Upper lobe of left lung (tissue), 6 donors: ENCODE measurements at places on chromosomes 2 and 18. TPM values are rescaled to one million over a fixed set of nuclear protein-coding genes. Genes with fewer than 3 reads are reported as not detected.

The LOXHD1 gene
- total RNA-seq = 2.1 TPM

The EPG5 gene
- 43.7 TPM for total RNA-seq

The C1GALT1C1L gene
- total RNA-seq = 2.5 TPM

The PMAIP1 gene
- 4.4 TPM for total RNA-seq

The COBLL1 gene
- 82.8 TPM for total RNA-seq

- no peak overlapping the region for H3K4me3 ChIP-seq
- no peaks in the 10 kb centered on the region for H3K36me3 ChIP-seq
- H3K4me1 ChIP-seq = no peaks in the 10 kb centered on the region
- DNase-seq = no peak
- peak overlapping the region; percentile 47 for H3K27ac ChIP-seq
These were observed 188.1 kb downstream of the ARL4C start for GRCh38 chr2:234308813-234309195.

DNA sequence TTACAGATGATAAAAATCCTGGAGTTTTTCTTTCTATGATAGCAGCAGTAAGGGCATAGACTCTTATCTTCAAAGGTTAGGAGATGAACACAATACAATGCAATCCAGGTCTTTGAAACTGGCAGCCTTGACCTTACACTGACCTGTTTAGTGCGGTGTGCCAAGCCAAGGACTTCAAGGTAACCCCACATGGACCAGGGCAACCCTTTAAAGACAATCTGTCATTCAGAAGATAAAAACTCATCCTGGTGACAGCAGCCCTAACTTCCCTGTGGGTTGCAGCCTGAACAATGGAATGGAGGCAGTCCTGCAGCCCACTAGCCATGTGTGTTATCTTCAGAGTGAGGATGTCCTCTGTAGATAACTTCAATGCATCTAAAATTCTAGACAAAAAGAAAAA lies 78.1 kb downstream of the RTTN start:
- no peaks in the 10 kb centered on the region for H3K4me1 ChIP-seq
- H3K4me3 ChIP-seq = no peak overlapping the region
- DNase-seq = no peak
- H3K27me3 ChIP-seq = no peaks in the 10 kb centered on the region
- H3K27ac ChIP-seq = no peak overlapping the region
- peaks cover 12% of the 10 kb centered on the region for H3K36me3 ChIP-seq

DNA sequence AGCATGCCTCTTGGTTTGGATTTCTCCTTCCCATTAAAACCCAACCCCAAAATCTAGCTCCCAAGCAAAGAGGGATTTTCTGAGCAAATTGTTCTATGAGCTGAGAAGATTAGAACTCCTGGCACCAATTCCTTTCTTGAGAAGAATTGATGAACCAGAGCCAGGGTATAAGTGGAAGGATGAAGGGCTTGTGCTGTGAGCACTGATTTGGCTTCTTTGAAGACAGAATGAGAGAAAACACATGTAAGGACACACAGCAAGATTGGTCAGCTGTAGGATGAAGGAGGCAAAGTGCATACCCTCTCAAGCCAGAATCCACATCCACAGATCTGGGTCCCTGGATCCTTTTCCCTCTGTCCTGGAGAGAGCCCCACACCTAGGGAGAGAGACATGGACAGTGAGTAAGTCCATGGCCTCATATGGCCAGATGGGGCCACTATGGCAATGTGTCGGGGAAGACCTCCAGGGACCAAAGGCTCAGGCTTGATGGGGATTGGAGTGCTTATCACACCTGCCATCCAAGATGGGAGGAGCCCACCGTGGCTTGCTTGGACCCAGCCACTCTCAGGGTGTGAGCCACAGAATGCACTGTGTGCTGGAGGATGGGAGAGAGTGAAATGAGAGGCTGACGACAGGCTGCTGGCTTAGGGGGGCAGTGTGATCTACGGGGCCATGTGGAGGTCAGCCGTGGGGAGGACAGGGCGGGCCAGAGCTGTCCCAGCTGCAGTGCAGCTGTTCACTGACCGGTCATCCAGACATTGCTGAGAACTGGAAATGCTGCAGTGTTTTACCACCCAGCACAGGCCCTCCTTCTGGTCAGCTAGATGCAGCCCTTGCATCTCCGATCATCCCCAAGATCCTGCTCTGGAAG lies 339.8 kb downstream of the CYP26B1 start:
- no peak overlapping the region for H3K4me3 ChIP-seq
- H3K4me1 ChIP-seq = peaks cover 6% of the 10 kb centered on the region
- peak; percentile 30 for DNase-seq
- no peaks in the 10 kb centered on the region for H3K27me3 ChIP-seq

DNA sequence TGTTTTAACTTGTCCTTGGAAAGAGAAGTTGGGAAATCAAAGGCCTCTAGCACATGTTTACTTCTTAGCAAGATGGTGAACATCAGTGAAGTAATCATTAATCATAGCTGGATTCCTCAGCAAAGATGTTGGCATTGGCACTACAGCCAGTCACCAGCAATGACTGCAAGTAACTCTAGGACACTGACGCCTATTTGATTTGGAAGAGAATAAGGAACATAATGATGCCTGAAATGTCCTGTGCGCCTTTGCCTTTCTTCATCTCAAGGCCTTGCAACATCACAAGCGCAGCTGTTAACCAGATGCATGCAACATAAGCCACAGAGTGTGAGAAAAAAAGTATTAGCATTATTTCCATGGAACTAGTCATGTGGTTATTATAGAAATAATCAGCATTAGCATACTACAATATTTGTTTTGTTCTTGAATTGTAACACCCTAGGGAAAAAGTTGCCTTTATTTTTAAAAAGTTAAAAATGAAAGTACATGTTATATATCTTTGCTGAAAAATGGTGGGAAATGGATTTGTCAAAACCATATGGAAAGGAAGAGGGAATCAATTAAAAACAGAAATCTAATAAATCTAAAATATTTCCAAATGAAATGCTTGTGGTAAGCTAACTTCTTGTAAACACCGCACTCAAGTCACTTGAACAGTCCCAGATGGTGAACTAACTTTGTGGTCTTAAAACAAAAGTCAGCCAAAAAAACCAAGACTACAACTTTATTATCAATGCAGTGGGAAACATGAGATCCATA lies 55.6 kb downstream of the THADA start:
- H3K4me3 ChIP-seq = no peak overlapping the region
- peaks cover 4% of the 10 kb centered on the region for H3K36me3 ChIP-seq
- no peaks in the 10 kb centered on the region for H3K27me3 ChIP-seq
- H3K27ac ChIP-seq = peak overlapping the region; percentile 59
- peak; percentile 76 for DNase-seq

DNA sequence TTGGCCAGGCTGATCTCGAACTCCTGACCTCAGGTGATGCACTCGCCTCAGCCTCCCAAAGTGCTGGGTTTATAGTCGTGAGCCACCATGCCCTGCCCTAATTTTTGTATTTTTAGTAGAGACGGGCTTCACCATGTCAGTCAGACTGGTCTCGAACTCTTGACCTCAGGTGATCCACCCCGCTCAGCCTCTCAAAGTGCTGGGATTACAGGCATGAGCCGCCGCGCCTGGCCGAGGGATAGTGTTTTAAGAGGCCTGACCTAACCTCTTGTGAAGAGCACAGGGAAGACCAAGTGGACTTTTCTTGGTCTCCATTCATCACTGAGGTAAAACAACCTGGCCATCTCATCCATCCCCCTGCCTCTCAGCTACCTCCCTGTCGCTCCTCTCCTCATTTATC lies 29.7 kb downstream of the SIX2 start:
- H3K36me3 ChIP-seq = no peaks in the 10 kb centered on the region
- H3K4me3 ChIP-seq = no peak overlapping the region
- no peaks in the 10 kb centered on the region for H3K27me3 ChIP-seq

DNA sequence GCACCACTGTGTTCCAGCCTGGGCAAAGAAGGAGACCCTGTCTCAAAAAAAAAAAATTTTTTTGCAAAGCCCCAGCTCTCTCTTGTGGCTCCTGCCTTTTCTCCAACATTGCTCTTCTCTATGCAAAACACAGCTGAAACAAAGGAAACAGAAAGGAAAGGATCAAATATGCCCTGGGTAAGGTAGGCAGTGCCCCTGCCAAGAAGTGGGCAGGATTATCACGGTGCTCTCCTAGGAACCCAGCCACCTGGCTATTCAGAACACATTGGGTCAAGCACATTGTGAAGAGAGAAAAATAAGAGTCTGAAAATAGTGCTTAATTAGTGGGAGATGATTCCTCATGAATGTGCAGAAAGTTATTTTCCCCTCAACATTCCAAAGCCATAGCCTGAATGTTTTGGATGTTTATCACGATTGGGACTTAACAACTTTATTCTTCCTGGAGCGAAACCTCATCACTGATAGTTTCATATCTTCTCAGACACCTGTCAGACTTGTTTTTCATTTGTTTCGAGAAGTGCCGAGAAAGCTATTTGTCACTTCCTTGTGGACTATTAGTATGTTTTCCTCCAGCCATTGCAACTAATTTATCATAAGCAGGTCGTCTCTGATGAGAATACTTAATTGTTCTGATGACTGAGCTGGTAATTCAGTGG lies 42.7 kb upstream of the RPL31 start:
- H3K27me3 ChIP-seq = no peaks in the 10 kb centered on the region
- peaks cover 5% of the 10 kb centered on the region for H3K4me1 ChIP-seq
- H3K27ac ChIP-seq = no peak overlapping the region
- no peak for DNase-seq
- no peaks in the 10 kb centered on the region for H3K36me3 ChIP-seq

DNA sequence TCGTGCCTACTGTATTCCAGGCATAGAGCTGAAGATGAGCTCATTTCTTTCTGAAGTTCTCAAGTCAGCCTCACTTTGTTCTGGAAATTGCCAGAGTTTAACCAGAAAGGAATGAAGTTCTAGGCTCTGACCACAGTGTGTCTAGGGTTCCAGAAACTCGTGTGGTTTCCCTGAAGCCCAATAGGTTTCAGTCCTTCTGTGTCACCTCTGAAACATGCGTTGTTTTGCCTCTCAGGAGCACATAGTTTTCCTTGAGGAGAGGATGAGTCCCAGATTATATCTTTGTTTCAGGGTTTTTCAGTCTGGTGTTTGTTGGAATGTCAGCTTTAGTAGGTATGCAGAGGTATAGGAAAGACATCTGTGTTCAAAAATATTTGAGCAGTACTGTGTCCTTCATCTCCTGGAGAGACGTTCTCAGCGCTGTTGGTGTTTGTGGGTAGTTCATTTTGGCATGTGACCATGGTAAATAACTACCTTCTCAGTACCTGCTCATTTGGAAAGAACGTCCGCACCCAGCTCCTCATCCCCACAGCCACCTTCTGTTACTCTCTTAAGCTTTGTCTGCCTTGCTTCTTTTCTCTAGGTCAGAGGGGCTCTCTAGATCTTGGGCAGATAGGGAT lies 56.6 kb downstream of the RALBP1 start:
- DNase-seq = no peak
- no peak overlapping the region for H3K27ac ChIP-seq
- no peaks in the 10 kb centered on the region for H3K4me1 ChIP-seq
- H3K4me3 ChIP-seq = no peak overlapping the region
- no peaks in the 10 kb centered on the region for H3K27me3 ChIP-seq

DNA sequence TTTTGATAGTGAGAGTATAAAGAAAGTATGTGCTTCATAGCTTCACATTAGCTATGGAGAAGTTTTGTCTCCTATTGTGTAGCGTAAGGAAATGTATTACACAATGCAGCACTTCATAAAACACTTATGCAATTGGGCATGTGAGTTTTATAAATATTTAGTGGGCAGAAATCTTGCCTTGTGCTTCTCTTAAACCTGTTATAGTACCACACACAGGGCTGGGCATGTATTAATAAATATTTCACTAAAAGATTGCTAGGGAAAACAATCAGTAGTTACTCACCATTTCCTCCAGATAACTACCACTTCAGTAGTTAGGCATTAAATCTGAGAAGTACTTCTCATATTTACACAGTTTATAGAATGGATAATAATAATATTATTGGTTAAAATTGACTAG lies 1080.8 kb upstream of the PIK3C3 start:
- no peaks in the 10 kb centered on the region for H3K36me3 ChIP-seq
- H3K27me3 ChIP-seq = no peaks in the 10 kb centered on the region
- DNase-seq = no peak
- no peak overlapping the region for H3K4me3 ChIP-seq

GRCh38 chr2:218472988-218473387 lies 54.1 kb downstream of the VIL1 start:
- DNase-seq = no peak
- no peaks in the 10 kb centered on the region for H3K27me3 ChIP-seq
- no peak overlapping the region for H3K27ac ChIP-seq

DNA sequence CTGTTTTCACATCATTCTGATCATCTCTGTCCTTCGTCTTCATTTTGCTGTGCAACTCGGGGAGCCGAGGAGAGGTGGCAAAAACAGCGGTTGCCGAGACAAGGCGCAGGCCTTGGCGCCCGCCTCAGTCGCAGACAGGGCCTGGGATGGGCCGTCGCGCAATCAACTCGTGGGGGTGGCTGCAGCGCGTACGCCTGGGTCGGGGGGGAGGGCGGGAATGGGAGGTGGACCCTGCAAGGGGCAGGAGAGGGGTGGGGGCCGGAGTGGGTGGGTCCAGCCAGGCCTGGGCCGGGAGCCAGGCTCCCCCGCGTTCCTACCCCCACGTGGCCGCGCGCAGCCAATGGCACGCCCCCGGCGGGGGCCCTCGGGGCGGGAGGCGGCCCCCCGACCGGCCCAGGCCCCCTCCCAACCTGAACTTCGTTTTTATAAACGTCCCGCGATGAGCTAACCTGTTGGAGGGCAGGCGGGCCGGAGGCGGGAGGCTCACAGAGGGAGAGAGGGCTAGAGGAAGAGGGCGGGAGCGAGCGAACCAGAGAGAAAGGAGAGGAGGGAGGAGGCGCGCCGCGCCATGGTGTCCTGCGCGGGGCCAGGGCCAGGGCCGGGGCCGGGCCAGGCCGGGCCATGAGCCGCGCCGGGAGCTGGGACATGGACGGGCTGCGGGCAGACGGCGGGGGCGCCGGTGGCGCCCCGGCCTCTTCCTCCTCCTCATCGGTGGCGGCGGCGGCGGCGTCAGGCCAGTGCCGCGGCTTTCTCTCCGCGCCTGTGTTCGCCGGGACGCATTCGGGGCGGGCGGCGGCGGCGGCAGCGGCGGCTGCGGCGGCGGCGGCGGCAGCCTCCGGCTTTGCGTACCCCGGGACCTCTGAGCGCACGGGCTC lies at the start of gene HOXD13:
Gene HOXD13 (plus strand): TSS at position 452 of the 875 bp plus-strand sequence. CDS start 170 bp downstream, at position 622.
- peaks cover 34% of the 10 kb centered on the region for H3K4me1 ChIP-seq
- H3K27me3 ChIP-seq = no peaks in the 10 kb centered on the region
- H3K36me3 ChIP-seq = no peaks in the 10 kb centered on the region
- peak within 1 kb of the TSS; percentile 30 for H3K4me3 ChIP-seq

- no peak overlapping the region for H3K27ac ChIP-seq
- H3K4me3 ChIP-seq = no peak overlapping the region
- DNase-seq = no peak
- no peaks in the 10 kb centered on the region for H3K4me1 ChIP-seq
These were observed 1442.6 kb downstream of the SUCLG1 start for GRCh38 chr2:83016343-83017110.

- H3K27me3 ChIP-seq = no peaks in the 10 kb centered on the region
- no peaks in the 10 kb centered on the region for H3K36me3 ChIP-seq
- no peak overlapping the region for H3K4me3 ChIP-seq
- H3K27ac ChIP-seq = no peak overlapping the region
- no peak for DNase-seq
These were observed 60.8 kb downstream of the KIAA1328 start for GRCh38 chr18:36889742-36890141.

- no peaks in the 10 kb centered on the region for H3K27me3 ChIP-seq
- no peak for DNase-seq
These were observed 53.1 kb downstream of the OLA1 start for GRCh38 chr2:174195253-174195652.
